Stimulated activated CD8-positive, alpha-beta memory T cell treated with anti-CD3 and anti-CD28 coated beads, Interleukin-7, amount 100 ng/mL, for 1 hour (primary cell): ENCODE measurements at places on chromosomes 2 and 18.

DNA sequence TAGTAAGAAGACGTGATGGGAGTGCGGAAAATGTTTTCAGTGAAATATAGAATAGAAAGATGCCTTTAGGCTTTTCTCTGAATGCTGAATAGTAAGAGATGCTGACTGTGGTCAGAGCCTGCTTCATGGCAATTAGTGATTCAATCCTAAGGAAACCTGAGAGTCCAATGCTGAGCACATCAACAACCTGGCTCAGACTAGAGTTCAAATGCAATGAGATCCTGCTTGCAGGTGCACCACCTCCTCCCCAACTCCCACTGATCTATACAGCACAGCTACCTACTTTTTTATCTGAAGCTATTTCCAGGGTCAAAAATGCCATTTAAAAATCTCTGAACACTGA, 65.4 kb downstream of the AAK1 start:
- DNase-seq, result no peak

GRCh38 chr2:58081000-58081399, 34.4 kb downstream of the VRK2 start:
- DNase-seq, result no peak

DNA sequence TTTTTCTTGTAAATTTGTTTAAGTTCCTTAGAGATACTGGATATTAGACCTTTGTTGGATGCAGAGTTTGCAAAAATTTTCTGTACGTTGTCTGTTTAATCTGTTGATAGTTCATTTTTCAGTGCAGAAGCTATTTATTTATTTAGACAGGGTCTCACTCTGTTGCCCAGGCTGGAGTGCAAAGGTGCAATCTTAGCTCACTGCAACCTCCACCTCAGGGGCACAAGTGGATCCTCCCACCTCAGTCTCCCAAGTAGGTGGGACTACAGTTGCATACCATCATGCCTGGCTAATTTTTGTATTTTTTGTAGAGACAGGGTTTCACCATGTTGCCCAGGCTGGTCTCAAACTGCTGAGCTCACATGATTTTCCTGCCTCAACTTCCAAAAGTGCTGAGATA, 568.2 kb upstream of the REG3G start:
- no peak for DNase-seq

DNA sequence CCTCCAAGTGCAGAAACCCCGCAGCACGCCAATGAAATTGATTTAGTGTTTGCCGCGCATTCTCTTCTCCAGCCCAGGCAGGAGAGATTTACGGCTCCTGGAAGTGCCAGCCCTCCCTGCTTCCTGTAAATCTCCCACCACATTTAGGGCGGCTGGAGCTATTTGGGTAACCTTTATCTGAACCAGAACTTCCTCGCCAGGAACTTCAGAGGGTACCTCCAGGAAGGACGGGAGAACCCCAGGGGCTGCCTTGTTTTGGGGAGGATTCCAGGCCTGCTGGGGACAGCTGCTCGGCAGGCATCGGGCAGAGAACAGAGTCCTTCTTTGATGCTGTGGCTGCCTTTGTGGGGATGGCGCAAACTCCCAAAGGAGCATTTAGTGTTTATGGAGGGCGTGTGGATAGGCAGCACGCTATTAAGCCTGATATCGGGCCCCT, 122.0 kb upstream of the MYCN start:
- DNase-seq, result no peak

- DNase-seq, result no peak
Measured at GRCh38 chr2:185807351-185807750, 68.7 kb downstream of the FSIP2 start.

GRCh38 chr2:74515981-74516633, 1.9 kb downstream of the TLX2 start:
- DNase-seq, result peak; percentile 52

DNA sequence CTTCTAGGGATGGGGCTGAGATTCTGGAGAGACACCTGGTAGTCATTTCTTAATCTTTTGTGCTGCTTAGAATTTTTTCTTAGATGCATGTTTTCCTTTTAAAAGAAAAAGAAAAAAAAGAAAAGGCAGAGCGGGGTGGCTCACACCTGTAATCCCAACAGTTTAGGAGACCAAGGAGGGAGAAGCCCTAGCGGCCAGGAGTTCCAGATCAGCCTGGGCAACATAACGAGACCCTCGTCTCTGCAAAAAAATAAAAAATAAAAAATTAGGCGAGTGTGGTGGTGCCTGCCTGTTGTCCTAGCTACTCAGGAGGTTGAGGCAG, 46.0 kb upstream of the ATP6V1B1 start:
- DNase-seq, result no peak

DNA sequence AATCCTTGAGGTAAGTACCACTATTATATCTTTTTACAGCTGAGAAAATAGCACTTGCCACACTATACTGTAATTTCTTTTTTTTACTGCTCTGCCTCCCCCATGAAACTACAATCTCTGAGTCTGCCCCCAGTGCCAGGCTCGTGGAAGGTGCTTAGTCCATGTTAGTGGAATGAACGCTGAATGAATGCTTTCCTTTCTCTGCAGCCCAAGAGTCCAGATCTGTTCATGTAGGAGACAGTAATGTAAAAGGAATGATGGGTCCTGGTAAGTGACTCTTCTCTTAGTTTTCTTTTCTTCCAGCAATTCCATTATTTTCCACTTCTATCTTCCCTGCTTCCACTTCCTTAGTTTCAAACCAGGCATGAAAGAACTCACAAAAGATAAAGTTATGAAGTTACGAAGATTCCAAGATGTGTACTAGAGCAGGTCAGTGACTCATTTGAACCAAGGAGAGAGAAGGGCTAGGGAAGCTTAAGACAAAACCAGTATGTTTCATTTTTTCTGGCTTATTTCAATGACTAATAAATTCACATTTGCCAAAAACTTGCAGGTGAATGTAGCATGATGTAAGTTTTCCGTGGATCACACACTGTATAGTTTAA, 46.0 kb downstream of the ARHGEF33 start:
- no peak for DNase-seq

GRCh38 chr2:105802587-105802986, 57.9 kb downstream of the NCK2 start:
- no peak for DNase-seq

- DNase-seq, result no peak
Measured at GRCh38 chr2:2941205-2941604, 436.4 kb downstream of the EIPR1 start.

- no peak for DNase-seq
Measured at GRCh38 chr2:187612857-187613256, 58.6 kb upstream of the TFPI start.

DNA sequence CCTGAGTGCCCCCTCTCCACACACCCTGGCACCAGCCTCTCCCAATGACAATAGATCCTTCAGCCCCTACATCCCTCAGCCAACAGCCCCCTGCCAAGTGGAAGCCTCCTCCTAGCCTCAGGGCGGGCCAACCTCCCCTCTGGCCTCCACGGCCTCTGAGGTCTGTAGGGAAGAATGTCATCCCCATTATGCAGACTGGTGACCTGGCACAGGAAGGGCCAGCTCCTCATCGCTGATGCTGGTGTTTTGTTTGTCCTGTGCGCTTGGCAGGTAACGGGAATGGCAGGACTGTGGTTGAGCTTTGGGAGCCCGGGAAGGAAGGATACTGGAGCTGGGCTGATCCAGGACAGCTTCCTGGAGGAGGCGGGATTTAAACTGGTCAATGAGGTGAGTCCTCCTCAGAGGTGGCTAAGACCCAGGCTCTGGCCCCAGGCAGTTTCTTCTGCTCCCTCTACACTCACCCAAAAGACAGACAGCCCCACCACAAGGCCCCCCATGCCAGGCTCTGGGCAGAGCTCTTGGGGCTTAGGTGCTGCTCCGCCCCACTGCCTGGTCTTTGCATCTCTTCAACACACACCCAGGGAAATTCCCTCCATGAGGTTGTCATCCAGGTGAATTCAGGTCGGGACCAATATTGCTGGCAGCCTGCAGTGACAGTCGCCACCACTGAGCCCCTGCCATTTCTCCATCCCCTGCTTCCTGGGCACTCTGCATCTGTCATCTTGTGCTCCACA, 75.2 kb upstream of the SMAD7 start:
- DNase-seq, result no peak

DNA sequence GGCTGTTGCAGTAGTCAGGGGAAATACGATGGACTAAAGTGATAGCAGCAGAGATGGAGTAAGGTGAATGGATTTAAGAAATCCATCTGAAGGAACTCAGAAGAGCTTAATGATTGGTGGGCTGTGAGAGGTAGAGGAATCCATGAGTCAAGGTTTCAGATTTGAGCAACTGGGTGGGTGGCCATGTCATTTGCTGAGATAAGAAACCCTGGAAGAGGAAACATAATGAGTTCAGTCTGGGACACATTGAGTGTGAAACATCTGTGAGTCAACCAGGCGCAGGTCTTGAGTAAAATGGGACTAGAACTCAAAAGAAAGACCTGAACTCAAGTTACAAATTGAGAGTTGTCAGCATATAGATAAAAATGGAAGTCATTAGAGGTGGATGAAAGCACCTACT, 19.7 kb upstream of the ASNSD1 start:
- DNase-seq, result no peak

DNA sequence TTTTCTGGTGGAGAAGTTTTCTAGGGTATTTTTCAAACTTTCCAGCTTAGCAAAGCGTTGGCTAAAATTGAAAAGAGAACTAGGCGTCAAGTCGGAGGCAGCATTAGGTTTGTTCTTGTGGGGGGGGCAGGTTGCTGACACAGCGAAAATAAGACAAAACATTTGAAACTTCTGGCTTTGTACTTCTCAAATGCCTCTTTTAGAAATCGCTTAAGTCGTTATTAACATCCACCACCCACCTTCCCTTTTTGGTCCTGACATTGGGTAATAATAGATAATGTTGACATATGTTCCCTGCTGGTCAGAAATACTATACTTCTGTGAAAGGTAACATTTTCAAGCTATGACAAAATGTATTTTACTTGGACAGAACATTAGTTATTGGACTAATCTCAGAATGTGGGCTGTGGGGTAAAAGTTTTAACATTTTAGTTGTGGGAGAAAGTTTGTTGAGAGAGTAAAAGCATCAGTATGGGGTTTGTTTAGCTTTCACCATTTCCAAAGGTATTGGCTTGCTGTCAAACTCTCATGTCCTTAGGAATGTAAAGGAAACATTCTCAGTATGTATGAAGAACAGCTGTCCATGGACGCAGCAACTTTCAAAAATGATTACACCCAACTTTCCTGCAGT, 88.1 kb upstream of the ZEB2 start:
- DNase-seq, result no peak

- no peak for DNase-seq
Measured at GRCh38 chr2:229910147-229910831, 11.5 kb downstream of the TRIP12 start.

DNA sequence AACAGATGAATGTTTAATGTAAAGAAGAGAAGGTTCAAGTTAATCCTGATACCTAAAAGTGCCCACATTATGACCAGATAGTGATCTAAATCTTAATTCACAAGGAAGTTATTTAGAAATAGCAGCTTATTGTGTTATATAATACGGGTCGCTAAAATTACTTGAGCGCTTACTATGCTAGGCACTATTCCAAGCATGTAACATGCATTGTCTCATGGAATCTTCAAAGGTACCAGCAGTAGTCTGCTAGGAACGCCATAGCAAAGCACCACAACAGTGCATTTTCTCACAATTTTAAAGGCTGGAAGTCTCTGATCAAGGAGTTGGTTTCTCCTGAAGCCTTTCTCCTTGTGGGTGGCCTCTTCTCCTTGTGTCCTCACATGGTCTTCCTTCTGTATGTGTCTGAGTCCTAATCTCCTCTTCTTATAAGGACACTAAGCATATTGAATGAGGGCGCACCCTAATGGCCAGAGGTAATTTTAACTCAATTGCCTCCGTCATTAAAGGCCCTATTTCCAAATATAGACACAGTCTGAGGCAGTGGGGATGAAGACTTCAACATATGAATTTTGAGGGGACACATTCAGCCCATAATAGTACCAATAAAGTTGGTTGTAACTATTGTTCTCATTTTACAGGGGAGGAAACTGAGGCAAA, 118.4 kb downstream of the LRRC30 start:
- DNase-seq, result no peak

GRCh38 chr2:168896783-168897182, 4.3 kb upstream of the G6PC2 start:
- DNase-seq, result no peak
